ENCODE measurements at places on chromosomes 1 and 21. TPM values are rescaled to one million over a fixed set of nuclear protein-coding genes. Genes with fewer than 3 reads are reported as not detected.

Gene IL19
- polyA plus RNA-seq: not detected

DNA sequence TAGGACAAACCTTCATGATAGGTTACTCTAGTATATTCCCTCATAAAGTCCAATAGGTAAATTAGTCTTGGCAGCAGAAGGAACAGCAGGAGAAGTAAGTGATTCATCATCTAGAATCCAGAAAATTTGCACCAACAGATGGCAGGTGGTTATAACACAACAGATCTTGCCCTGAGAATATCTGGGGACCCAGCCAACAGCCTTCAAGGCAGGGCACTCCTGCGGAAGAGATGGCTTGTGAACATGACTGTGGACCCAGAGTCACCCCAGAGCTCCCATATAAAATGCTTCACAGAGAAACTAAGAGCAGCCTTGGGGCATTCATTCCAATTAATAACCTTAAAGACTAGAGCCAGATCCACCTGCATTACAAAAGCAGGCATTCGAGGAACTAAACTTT, 7.9 kb upstream of the PLA2G2C start:
- peaks cover 35% of the 10 kb centered on the region for H3K27me3 ChIP-seq
- no peak overlapping the region for H3K4me3 ChIP-seq
- no peak for DNase-seq
- no peaks in the 10 kb centered on the region for H3K4me1 ChIP-seq
- no peak overlapping the region for H3K27ac ChIP-seq

GRCh38 chr1:176225479-176225875, 18.4 kb upstream of the COP1 start:
- DNase-seq: no peak
- no peaks in the 10 kb centered on the region for H3K4me1 ChIP-seq
- H3K27ac ChIP-seq: no peak overlapping the region
- H3K36me3 ChIP-seq: no peaks in the 10 kb centered on the region

- H3K4me3 ChIP-seq: peak overlapping the region; percentile 92
- no peaks in the 10 kb centered on the region for H3K27me3 ChIP-seq
Observed at GRCh38 chr1:35932158-35932636, 1.3 kb downstream of the AGO3 start.

Gene RGS8
- not detected for polyA plus RNA-seq

Gene TMPRSS15
- not detected for polyA plus RNA-seq

DNA sequence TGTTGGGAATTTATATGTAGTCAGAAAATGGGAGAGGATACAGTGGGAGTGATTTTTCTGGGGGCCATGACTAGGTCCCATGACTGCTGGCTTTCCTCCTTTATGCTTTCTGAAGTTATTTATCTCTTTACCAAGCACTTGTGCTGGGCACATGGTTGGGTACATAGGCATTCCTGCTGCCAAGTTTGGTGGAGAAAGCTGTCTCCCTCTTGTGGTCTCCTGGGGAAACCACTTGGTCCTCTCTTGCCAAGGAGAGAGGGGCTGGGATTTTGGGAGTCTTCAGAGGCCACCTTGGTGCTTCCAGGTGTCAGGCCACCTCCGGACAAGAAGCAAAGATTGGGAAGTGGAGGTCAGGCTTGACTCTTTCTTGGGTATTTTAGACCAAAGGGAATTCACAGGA, 120.2 kb upstream of the KCNE2 start:
- no peak overlapping the region for H3K4me3 ChIP-seq
- DNase-seq: peak; percentile 11
- no peaks in the 10 kb centered on the region for H3K36me3 ChIP-seq
- H3K27ac ChIP-seq: no peak overlapping the region
- H3K4me1 ChIP-seq: no peaks in the 10 kb centered on the region

Gene ADGRB2
- 11.9 TPM for polyA plus RNA-seq

- no peak overlapping the region for H3K4me3 ChIP-seq
- H3K4me1 ChIP-seq: no peaks in the 10 kb centered on the region
- H3K36me3 ChIP-seq: no peaks in the 10 kb centered on the region
- no peaks in the 10 kb centered on the region for H3K27me3 ChIP-seq
Observed at GRCh38 chr1:239547987-239548386, 161.6 kb downstream of the CHRM3 start.

Gene MNDA
- not detected for polyA plus RNA-seq

DNA sequence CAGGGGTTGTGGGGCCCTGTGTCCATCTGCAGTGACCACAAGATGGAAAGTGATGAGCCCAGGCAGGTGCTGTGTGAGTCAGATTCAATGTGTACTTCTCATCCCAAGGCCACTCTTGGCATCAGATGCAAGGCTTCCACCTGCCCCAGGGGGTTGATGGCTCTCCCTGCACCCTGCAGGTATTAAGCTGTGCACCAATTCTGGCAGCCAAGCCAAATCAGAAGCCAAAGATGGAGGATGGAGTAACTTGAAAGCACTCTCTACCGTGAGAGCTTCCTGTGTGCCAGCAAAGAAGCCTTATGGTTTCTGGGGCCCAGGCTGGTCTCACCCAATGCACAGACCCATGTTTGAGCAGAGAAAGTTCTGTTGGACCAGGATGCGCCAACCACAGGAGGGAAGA, 44.3 kb upstream of the TENT5C start:
- DNase-seq: no peak
- H3K27me3 ChIP-seq: peaks cover 16% of the 10 kb centered on the region
- no peak overlapping the region for H3K27ac ChIP-seq
- H3K4me1 ChIP-seq: no peaks in the 10 kb centered on the region
